ENCODE measurements at places on chromosomes 7 and 10. TPM values are rescaled to one million over a fixed set of nuclear protein-coding genes. Genes with fewer than 3 reads are reported as not detected.

The SGMS1 gene
- 72.3 TPM for total RNA-seq

The PRLHR gene
- total RNA-seq: not detected

The ABCC2 gene
- 1.9 TPM for total RNA-seq

GRCh38 chr7:55469271-55469681 is 103.0 kb downstream of the VOPP1 start:
- no peak for DNase-seq
- peaks cover 18% of the 10 kb centered on the region for H3K36me3 ChIP-seq
- no peak overlapping the region for H3K27ac ChIP-seq

DNA sequence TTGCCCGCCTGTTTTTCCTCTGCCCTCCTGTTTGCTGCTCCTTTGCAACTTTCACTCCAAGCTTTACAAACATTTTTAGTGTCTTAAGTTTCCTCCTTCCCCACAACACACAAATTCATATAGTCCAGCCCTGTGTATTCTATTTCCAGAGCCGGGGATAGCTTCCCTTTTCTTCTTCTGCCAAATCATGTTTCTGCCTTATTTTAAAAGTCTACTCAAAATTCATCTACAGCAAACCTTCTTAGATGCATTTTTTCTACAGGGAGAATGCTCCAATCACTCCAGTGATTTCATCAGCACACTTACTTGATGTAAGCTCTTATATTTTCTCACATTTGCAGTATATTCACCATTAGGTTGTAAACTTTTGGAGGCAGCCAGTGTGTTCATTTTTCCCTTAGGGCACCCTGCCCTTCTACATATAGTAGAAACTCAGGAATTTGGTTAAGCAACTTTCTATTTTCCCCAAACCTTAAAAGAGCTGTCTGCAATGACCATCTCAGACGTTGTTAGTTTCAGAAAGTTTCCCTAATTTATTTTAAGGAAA is 12.4 kb upstream of the ACTA2 start:
- H3K4me1 ChIP-seq: peaks cover 15% of the 10 kb centered on the region
- H3K36me3 ChIP-seq: no peaks in the 10 kb centered on the region
- H3K27ac ChIP-seq: no peak overlapping the region
- no peak for DNase-seq

GRCh38 chr10:19570991-19571390 is 245.2 kb upstream of the PLXDC2 start:
- H3K4me3 ChIP-seq: no peak overlapping the region
- no peaks in the 10 kb centered on the region for H3K4me1 ChIP-seq
- no peaks in the 10 kb centered on the region for H3K36me3 ChIP-seq
- H3K27ac ChIP-seq: no peak overlapping the region
- no peaks in the 10 kb centered on the region for H3K27me3 ChIP-seq
- DNase-seq: no peak

GRCh38 chr7:105369944-105370343 is 18.8 kb downstream of the SRPK2 start:
- H3K4me3 ChIP-seq: no peak overlapping the region
- DNase-seq: no peak
- H3K4me1 ChIP-seq: peaks cover 11% of the 10 kb centered on the region
- no peaks in the 10 kb centered on the region for H3K27me3 ChIP-seq
- H3K36me3 ChIP-seq: no peaks in the 10 kb centered on the region

DNA sequence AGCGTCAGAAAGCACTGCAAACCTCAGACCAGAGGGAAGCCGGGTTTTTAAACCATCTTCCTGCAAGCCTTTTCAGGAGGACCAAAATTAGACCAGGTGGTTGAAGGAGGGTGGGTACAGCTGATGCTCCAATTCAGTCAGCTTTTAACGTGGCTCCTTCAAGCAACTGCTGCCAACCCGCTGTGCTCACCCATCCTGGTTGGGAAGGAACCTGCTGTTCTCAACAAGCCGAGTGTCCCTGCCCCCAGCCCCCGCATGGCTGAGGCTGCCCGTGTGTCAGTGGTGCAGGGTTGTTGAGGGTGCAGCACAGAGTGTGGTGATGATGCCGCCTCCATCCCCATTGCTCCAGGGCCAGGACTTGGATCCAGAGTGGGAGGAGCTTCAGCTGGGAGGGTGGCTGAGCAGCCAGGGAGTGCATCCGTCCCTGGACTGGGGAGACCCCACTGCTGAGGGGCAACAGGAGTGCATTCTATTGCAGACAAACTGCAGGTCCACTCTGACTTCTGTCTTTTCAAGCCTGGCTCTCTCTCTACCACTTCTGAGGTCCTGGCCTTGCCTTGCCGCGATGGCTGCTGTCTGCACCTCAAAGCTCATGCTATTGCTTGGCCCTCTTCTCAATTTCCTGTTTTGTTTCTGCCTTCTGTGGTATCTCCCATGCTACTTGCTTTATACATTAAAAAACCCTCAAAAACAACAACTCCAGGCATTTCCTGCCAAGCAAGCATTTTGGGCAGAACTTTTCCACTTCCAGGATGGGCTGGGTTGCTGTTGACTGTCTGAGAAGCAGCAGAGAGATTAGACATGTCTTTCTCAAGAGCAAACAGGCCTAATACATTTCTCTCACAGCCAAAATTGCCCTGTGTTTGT is 134.7 kb downstream of the DNAJB6 start:
- DNase-seq: peak; percentile 40
- no peaks in the 10 kb centered on the region for H3K36me3 ChIP-seq
- H3K27me3 ChIP-seq: peaks cover 13% of the 10 kb centered on the region
- no peak overlapping the region for H3K27ac ChIP-seq
- H3K4me3 ChIP-seq: no peak overlapping the region

GRCh38 chr7:150799741-150800580 is at the start of gene TMEM176B:
TSS of gene TMEM176B (minus strand) at chr7:150800364. CDS start at chr7:150796569, 3,795 bp downstream.
- H3K4me3 ChIP-seq: peak within 1 kb of the TSS; percentile 63
- no peak for DNase-seq
- H3K27ac ChIP-seq: peak within 1 kb of the TSS; percentile 72
- no peaks in the 10 kb centered on the region for H3K4me1 ChIP-seq

Data from lower lobe of right lung (tissue), 2 donors.